ENCODE measurements at places on chromosomes 5 and 9. TPM values are rescaled to one million over a fixed set of nuclear protein-coding genes. Genes with fewer than 3 reads are reported as not detected.

GRCh38 chr9:114317665-114318357 is 5.1 kb upstream of the ORM1 start:
- DNase-seq = no peak

Gene RANBP17
- polyA plus RNA-seq = 6.0 TPM

Gene IL33
- not detected for polyA plus RNA-seq

Gene GABRA6
- polyA plus RNA-seq = 0.10 TPM

- no peak for DNase-seq
Measured at GRCh38 chr5:145316282-145316681, 518.9 kb downstream of the PRELID2 start.

- DNase-seq = no peak
Measured at GRCh38 chr9:125971050-125971449, 223.9 kb downstream of the PBX3 start.

Gene SCGB3A2
- polyA plus RNA-seq = not detected

DNA sequence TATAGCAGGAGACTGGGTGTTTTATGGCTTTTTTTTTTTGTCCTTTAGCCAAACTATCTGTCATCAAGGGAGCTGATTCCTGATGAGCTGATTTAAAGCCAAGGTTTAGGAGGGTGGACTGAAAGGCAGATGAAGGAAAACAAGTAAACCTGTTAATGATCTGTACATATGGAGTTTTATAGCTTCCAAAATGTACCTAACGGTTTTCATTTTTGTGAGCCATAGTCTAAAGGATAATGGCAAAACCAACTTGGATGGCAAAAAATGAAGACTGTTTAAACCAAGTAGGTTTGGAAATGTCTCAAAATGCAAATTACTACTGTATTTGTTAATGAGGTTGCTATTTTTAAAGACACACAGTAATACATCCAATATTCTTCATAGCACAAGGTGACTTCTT is 281.5 kb downstream of the YTHDC2 start:
- DNase-seq = no peak

- peak; percentile 86 for DNase-seq
Measured at GRCh38 chr5:141637123-141637766, 448 bp downstream of the RELL2 start.

DNA sequence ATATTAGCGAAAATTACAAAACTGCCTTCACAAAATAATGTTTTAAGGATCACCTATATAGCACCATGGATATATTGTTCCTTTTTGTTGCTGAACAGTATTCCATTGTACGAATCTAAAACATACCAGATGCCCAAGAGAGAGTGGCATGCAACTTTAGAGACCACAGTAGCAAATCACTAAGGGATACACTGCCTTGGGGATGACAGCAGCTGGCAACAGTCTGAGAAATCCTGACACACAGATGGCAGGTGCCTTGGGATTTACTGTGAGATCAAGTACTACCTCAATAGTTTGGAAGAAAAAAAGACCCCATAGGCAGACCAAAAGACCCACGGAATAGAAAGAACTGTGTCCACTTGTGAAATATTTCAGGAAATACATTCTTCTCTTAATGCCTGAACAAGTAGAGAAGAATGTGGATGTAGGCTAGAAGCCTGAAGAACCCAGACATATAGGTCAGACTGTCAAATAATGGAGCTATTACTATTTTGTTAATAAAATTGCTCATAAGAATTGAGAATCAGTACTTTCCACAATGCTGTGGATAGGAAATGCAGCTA is 53.4 kb downstream of the PLPP1 start:
- DNase-seq = no peak

Gene PCDHGB1
- polyA plus RNA-seq = 0.77 TPM

GRCh38 chr5:79513308-79513703 is 628 bp downstream of the HOMER1 start:
- DNase-seq = no peak

DNA sequence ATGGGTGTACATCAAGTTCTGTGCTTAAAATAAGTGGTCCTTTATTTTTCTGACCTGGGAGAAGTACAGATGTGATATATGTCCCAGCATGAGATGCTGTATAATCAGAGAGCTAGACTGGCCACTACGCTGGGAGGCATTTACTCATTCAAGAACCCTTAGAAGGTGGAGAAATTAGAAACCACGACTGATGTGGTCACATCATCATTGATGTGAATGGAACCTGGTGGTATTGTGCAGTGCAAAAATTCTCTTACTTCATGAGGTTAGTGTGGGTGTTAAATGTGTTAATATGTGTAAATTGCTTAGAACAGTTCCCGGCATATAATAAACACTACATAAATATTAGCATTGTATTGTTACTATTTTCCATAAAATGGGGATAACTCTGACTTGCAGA is 69.5 kb upstream of the CKMT2 start:
- DNase-seq = no peak

DNA sequence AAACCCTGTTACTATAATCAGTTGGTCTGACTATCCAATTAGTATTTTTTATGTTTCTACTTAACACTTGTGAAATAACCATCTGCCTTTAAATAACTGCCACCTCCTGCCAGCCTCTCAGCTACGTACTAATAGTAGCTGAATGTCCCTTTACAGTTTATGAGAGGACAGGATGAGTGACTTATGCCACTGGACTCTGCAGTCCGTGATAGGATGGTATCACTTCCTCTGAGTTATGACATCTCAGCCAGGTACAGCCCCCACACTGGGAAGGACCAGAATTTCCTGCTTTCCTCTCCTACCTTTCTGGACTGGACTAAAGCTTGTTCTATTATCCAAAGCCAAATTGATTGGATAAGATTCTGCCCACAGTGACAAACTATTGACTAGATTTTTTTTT is 102.9 kb downstream of the ZFAND5 start:
- DNase-seq = no peak

Gene MYORG
- 1.1 TPM for polyA plus RNA-seq

DNA sequence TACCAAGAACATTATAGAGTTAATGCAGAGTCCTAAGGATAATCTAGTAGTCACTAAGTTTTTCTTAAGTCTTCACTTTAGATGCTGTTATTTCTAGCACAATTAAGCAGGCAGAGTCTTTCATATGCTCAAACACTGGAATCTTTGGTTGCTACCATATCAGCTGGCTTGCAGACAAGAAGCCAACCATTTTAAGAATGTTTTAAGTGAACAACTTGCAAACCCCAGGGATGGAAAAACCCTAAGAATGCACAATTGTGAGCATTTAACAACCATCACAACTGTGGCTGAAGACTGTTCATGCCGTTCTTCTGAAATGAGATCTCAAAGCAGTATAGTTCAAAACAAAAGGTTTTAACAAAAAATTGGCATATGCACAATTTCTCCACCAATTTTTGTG is 55.1 kb downstream of the CSNK1A1 start:
- DNase-seq = no peak

- no peak for DNase-seq
Measured at GRCh38 chr9:69905286-69905685, 84.7 kb downstream of the CFAP95 start.

DNA sequence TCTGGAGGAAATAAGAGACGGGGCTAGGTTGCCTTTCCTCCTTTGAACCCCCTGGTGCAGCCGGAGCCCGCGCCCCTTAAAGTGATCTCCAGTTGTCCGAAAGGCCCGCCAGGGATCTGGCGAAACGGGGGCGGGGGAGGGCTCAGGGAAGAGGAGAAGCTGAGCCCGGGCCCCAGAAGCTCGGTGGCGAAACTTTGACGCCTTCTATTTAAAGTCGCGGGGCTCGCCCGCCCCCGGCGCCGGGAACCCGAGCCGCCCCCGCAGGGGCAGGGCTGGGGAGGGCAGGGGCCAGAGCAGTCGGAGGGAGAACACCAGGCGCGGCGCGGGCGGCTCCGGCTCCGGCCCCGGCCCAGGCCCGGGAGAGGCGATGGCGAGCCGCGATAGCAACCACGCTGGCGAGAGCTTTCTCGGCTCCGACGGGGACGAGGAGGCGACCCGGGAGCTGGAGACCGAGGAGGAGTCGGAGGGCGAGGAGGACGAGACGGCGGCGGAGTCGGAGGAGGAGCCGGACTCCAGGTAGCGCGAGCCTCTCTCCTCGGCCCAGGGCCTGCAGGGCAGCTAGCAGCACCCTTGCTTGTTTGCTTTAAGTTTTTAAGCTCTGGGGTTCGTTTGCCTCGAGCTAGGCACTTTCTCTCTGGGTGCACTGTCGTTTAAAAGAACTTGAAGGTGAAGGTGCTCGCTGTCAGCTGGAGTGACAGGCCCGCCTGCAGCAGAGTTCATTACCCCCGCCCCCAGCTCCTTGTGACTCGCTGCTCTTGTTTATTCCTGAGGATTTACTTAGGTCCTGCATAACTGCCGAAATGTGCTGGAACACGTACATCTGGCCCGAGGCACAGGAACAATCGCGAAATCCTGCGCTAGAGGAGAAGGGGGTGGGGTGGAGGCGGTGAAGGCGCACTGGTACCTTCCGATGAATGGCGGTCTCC is at the start of gene CMYA5:
Gene CMYA5 (plus strand): TSS at position 296 of the 926 bp plus-strand sequence. CDS start 72 bp downstream, at position 368.
- no peak for DNase-seq

- DNase-seq = peak; percentile 37
Measured at GRCh38 chr5:68406767-68407241, 191.2 kb downstream of the PIK3R1 start.

Gene FOXD4
- polyA plus RNA-seq = 0.34 TPM
